ENCODE measurements at places on chromosomes 3 and 15.

GRCh38 chr3:71433631-71434030, 149.9 kb downstream of the FOXP1 start:
- DNase-seq: no peak

DNA sequence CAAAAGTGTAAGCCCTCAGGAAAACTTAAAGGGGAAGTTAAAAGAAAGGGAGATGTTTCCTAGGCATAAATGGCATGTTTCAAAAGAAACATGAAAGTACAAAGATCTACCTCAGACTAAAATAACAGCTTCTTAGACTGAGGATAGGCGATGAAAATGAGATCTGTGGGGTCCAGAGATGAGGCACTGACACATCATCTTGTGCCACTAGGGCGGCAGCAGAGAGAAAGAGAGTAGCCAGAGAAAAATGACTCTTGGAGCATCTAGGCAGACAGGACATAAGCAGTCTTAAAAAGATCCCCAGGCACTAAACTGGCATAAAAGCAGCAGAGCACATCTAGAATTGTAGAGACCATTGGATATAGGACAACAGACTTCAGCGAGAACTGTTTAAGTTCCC, 42.5 kb upstream of the RFX7 start:
- no peak for DNase-seq

- DNase-seq: no peak
Observed at GRCh38 chr15:84922530-84922929, 38.1 kb downstream of the SLC28A1 start.

- DNase-seq: peak; percentile 75
Observed at GRCh38 chr15:42650208-42651066, 75.0 kb downstream of the STARD9 start.

- no peak for DNase-seq
Observed at GRCh38 chr3:102026656-102027055, 177.3 kb downstream of the NFKBIZ start.

- DNase-seq: no peak
Observed at GRCh38 chr3:78022232-78022631, 982.3 kb downstream of the ROBO2 start.

DNA sequence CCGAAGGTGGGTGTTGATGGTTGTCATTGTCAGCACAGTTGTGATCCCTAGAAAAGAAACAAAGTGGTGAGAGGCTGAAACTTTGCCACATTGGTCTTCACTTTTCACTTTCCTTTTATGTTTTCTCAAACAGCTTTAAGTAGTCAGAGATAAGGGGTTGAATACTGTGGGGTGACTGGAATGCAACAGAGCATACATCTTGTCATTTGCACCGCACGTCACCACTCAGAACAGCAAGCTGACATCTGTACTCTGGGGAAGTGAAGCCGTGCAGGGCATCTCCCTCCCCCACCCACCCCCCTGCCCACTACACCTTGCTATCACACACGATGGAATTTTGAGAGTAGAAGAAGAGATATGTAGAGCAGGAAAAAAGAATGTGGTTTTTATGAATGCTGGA, 211.7 kb downstream of the GABRB3 start:
- DNase-seq: no peak

- DNase-seq: no peak
Observed at GRCh38 chr15:52368402-52368801, 72.8 kb upstream of the MYO5C start.

DNA sequence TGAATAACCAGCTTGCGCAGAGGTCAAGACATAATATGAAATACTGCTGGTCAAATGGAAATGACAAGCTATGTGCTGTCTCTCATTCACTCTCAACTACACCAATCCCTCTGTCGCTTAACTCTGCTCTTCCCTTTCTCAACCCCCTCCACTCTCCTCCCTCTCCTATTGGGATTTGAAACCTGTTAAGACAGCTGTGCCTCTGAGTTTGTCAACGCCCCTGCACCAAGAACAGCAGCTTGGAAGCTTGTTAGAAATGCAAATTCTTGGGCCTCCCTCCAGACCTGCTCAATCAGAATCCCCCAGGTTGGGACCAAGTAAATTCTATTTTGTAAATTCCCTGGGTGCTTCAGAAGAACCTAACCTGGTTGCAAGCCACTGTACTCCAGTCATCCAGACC, 149.7 kb upstream of the ATP2B2 start:
- no peak for DNase-seq

DNA sequence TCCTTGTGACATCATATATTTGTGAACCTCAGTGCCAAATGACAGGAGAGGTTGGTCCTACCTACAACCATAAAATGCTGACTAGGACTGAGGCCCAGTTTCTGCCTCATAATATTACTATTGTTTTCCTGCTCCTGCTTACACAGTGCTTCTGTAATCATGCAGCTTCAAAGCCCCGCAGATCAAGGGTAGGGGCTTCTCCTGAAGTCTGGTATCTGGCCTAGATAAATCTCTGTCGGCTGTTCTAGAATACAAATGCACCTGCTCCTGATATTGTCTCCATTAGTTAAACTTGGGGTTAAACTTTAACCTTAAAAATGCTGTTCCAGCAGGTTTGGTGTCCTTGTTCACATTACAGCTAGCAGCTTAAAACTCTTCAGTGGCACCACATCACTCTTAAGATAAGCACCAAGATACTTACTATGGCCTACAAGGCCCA, 552.4 kb downstream of the TUSC7 start:
- no peak for DNase-seq

DNA sequence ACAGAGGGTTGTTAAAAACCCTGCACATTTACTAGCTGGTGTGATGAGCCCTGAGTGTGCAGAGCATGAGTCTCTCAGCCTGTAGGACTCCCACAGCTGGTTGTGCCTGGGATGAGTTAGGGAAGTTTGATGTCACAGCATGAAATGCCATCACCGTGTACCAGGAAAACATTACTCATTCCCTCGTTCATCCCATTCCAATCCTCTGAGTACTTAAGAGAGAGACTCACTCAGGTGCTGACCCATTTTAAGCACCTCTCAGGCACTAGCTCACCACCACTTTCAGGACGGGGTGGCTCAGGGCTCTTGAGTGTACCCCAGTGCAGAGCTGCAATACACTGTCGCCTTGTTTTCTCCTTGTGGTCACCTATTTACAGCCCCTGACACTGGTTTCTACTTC, 18.7 kb downstream of the MGLL start:
- DNase-seq: peak; percentile 88

GRCh38 chr3:136751316-136752171, 634 bp downstream of the STAG1 start:
- no peak for DNase-seq

DNA sequence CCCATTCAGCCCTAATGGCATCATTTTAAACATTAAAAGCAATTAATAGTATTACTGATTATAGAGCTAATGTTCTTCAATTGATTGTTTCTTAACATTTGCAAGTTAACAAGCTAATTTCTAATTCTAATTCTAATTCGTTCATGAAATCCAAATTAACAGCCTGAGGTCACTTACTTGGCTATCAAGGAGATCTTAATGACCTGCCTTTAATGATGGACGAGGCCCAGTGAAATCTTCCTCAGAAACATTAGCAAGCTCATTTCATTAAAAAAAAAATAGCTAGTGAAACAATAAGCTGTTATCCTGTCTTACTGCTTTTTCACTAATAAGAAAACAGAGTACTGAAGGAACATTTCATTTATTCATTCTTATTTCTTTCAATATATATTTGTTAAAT, 15.4 kb upstream of the RNF7 start:
- no peak for DNase-seq

GRCh38 chr3:33717616-33717865, 513 bp downstream of the CLASP2 start:
- DNase-seq: no peak

DNA sequence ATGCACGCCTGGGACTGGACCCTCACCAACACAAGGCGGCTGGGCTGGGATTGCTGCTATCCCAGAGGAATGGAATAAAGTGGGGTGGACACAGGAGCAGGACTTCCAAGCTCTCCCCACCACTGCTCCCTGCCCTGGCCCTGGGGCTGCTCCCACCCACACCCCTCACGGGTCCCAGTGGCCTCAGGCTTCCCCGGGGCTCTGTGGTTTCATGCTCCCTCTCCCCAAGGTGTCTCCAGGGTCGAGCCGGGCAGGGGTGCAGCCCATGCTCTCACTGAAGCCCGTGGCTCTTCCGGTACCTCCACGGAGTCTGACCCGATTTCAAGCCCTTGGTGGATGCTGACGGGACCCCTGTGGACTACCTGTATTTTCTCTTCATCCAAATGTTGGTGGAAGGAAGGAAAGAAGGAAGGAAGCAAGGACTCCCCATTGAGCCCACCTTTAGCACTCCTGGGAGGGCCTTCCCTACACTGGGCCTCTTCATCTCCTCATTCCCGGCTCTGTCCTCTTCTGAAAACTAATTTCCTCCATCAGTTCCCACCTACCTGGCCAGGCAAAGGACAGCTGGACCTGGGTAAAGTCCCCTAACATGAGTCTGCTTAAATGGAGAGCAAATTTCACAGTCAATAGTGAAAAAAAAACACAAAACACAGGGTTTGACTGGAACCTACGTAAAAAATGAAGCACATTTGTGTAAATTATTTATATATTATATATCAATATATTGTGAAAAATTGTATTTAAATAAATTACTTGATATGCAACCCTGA, 44.0 kb upstream of the PCSK6 start:
- DNase-seq: no peak

DNA sequence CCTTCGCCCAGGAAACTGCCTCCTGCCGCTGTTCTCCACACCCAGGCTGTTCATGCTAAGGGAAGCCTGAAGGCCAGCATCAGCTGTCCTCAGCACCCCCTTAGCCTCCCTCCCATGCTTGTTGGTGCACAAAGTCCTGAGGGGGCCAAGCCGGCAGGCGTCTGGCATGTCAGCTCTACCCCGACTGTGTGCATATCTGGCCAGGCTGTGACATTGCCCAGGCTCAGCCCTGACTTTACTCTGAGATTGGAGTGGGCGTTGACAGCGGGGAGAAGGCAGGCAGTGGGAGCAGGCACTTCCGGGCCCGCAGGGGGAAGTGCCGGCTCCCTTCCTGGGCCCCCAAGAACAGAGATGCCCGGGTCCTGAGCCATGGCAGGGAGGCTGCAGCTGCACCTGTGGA, 492.2 kb downstream of the AGBL1 start:
- no peak for DNase-seq

- no peak for DNase-seq
Observed at GRCh38 chr3:14548321-14548729, 8.2 kb upstream of the GRIP2 start.

DNA sequence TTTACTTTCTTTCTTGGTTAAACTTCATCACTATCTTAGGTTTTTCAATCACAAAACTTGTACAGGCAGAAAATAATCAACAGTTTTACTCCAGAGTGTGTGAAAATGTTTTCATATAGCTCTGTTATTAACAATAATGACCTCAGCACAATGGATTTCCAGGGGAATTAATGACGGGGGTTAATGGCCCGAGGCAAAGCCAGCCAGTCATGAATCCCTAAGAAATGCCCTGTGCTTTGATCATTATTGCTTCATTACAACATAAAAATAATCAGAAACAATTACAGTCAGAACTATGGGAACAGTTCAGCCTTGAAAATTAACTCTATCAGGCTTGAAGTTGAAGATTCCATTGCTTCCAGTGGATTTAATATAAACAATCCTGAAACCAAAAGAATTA, 875.4 kb downstream of the ROBO2 start:
- DNase-seq: no peak

GRCh38 chr15:60844010-60844409, 365.1 kb upstream of the ICE2 start:
- DNase-seq: no peak

DNA sequence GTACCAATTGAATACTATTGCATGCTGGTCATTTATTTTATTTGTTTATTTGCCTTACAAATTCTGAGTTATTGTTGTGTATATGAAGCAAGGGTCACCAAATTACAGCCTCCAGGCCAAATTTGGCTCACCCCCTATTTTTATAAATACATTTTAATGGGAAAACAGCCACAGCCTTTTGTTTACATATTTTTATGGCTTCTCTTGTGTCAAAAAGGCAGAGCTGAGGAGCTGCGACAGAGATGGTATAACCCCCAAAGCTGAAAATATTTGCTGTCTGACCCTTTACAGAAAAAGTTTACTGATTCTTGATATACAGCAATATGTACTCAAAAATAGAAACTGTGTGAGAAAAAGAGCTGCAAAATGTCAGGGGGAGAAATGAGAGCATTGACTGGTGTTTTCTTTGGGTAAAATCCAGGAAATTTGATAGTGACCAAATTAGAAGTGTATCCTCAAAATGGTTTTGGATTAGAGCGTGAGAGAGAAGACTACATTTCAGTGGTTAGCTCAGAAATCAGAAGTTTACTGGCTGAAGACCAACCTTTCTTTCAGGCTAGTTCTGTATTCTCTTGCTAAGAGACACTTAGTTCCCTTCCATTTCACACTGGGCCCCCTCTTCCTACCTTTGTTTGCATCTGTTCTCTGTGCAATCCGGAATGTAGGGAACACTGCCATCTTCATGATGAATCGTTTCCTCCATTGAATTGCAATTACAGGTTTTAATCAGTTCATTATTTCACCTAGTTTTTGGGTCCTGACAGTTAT, 757.8 kb downstream of the AGBL1 start:
- DNase-seq: no peak

DNA sequence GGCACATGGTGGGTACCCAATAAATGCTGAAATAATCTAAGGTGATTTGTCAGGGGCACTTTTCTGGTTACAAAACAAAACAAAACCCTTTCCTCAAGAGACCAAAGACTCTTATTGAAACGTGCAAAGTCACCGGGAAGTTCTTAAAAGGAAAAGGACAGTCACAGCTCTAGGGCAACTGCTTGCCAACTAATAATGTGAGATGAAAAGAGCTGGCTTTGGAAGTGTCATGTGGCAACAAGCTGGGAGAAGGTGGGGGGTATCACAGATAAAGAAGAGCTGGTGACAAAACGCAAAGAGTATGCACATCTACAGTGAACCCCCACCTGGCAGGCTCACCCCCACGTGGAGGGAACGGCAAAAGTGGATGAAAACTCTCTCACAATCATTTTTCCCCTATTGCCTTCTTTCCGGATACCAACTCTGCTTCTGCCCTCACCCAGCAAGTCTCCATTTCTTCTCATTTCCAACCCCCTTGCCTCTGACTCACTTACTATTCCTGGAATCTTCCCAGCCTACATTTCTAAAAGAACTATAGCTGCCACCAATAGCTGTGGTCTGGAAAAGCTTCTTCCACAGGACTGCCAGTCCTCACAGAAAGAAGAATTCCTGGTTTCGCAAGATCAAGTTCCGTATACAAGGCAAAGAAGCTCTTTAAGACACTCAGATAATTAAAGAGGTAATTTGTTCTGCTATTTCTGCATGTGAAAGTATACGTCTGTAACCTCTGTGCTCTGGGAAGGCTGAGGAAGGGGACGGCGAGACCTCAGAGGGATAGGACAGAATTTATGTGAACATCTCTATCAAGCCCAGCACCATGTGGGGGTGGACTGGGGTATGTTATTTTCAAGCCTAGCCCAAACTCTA, 21.8 kb upstream of the ANPEP start:
- peak; percentile 48 for DNase-seq
